ENCODE measurements at places on chromosomes 5 and 9.

GRCh38 chr5:60102961-60103693, 209.6 kb upstream of the PDE4D start:
- no peak for DNase-seq

GRCh38 chr5:179451114-179451827, 99.1 kb upstream of the RUFY1 start:
- no peak for DNase-seq

GRCh38 chr9:101162231-101162630, 133.7 kb downstream of the PLPPR1 start:
- DNase-seq: no peak

DNA sequence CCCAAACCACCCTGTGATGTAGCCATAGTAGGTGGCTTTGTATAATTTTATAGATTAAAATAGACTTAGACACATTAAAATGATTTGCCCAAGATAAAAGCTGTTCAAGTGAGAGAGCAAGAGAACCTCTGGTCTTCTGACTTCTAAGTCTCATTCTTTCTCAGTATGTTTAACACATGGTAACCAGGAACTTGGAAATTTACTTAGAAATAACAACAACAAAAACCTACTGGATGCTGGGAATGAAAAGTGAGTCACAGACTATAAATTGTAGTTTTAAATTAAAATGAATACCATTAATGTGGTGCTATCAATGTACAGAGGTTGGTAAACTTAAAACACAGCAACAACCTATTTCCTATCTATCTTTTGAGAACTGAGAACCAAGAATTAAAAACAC, 30.4 kb downstream of the HMGCR start:
- DNase-seq: no peak

GRCh38 chr5:176543428-176544182, 5.5 kb upstream of the CDHR2 start:
- DNase-seq: peak; percentile 89

GRCh38 chr5:59401637-59402036, 491.9 kb downstream of the PDE4D start:
- DNase-seq: no peak

DNA sequence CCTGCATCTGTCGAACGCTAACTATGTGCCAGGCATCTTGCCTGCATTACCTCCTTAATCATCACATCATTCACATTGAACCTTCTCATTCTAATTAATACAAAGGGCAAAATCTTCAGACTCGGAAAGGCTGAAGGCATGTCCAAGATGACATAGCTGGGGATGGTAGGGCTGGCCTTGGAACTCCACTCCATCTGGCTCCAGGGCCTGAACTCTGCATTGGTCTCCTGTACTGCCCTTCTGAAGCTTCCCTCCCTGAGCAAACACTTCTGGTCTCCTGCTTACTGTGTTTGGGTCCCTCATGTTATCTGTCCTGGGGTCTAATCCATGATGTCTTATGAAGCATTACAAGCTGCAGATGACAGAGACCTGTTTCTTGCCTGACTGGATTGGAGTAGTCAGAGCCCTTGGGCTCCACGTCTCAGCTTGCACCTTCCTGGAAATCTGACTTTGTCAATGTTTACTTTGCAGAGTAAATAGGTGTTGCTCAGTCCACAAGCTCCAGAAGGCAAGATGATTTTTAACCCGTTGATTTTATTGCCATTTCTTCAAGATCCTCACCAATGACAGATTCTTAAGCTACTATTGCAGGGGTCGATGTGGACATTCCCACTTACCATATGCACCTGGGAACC, 106.1 kb downstream of the GALNT10 start:
- no peak for DNase-seq

DNA sequence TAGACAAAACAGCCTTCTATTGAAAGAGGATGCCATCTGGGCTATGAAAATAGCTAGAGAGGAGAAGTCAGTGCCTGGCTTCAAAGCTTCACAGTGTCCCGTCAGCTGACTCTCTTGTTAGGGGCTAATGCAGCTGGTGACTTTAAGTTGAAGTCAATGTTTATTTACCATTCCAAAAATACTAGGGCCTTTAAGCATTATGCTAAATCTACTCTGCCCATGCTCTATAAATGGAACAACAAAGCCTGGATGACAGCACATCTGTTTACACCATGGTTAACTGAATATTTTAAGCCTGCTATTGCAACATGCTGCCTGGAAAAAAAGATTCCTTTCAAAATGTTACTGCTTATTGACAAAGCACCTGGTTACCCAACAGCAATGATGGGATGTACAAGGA, 309.1 kb downstream of the NTRK2 start:
- DNase-seq: no peak

DNA sequence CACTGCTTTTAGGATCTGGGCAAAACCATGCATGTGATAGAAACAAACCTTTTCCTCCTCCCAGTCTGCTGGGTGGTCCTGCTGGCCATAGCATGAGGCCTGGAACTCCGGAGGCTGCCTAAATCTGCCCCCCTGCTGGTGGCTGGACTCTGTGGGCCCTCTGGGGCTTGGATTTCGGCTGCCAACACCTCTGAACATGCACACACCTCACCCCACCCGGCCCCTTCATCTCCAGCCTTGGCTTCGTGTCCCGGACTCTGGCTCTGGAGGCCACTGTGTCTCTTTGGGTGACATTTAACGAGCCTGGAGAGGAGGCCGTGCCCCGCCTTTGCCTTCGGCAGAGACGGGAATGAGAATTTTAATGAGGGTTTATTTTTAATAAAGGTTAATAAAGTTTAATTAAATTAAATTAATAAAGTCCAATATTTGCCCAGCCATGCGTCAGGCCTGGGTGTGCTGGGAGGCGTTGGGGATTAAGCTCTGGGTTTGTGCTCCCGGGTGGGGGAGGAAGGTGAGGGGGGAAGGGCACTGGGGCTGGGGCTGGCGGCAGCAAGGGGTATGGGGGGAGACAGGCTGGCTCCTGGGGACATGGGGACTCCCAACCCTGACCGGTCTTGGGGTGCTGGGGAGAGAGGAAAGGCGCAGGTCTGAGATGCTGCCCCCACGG, 251.8 kb downstream of the PBX3 start:
- DNase-seq: no peak

Measured in LoVo (cell line).